ENCODE measurements at places on chromosomes 5 and 9. TPM values are rescaled to one million over a fixed set of nuclear protein-coding genes. Genes with fewer than 3 reads are reported as not detected.

GRCh38 chr5:162685302-162685701 lies 617.7 kb downstream of the GABRG2 start:
- no peak for DNase-seq
- H3K4me1 ChIP-seq = no peaks in the 10 kb centered on the region
- no peak overlapping the region for H3K27ac ChIP-seq
- H3K4me3 ChIP-seq = no peak overlapping the region

The CTNNAL1 gene
- 51.2 TPM for total RNA-seq

The WWC1 gene
- total RNA-seq = 1.3 TPM

The PCDHA9 gene
- 0.15 TPM for total RNA-seq

The PCDHGA9 gene
- 5.3 TPM for total RNA-seq

Data from heart left ventricle (tissue), 16 donors.